ENCODE measurements at places on chromosomes 11 and 22.
A peak's percentile ranks its signal among the peaks of the same experiment; 100 is the strongest.

- no peak for DNase-seq
These were observed at the start of gene TTLL12 for GRCh38 chr22:43186272-43187170. Gene TTLL12, minus strand, starts transcription at chr22:43187134. Its CDS starts 65 bp downstream, at chr22:43187069.

DNA sequence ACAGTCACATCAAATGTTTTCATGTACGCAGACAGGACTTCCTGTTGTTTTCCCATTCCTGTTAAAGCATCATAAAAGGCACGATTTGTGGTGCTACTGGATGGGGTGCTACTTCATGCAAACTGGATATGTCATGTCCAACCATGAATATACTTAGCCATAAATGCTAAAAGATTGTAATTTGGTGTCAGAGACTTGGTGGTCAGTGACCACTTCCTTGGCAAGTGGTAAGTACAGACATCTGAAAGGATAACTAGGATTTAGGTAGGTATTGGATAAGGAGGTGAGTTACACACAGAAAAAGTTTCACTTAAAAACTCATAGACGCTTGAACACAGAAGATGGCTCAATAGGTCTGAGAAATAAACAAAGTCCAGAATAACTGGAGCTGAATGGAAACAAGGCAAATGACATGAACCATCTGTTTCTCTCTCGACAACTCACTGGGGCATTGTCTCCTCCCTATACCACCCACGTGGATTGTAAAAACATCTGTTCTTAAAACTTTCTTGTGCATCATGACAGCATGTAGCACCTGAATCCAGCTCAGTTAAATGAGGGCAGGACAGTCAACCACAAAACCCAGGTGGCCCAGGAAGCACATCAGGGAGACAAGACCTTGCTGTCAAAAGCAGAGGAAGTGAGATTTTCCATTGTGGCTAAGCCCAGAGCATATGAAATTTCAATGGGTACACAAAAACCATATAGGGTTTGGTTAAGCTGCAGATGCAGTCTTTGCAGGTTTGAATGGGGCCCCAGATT lies 22.1 kb upstream of the IGLL5 start:
- no peak for DNase-seq

DNA sequence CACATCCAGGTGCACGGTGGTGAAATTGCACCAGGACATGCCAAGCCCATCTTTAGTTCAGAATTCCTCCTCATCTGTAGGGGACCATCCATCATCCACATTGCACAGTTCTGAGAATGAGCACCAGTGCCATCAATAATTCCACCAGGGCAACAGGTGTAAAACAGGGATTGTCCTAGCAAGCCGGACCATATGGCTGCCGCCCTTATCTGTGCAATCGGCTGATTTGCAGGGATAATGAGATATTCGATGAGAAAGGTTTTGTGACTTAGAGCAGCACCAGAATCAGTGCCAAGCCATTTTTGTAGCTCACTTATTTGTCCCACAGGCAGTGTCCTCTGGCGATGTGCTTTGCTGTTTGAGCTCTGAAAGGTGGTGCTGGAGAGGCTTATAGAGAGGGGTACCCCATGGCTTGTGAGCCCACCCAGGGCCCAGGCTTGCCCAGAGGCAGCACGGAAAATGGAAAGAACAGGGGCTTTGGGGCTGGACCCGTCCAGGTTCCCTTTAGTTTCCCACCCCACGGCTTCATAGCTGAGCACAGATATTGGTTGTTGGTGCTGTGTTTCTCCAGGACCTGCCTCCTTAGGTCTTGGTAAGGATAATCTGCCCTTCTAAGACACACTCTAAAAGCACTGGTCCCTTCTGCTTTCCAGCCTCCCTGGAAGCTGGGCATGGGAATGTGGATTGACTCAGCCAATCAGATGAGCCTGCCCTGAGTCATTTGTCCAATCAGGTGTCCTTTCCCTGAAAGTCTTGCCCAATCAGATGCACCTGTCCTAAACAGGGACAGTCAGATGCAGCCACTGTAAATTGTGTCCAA lies 84.0 kb upstream of the SHANK2 start:
- no peak for DNase-seq

GRCh38 chr11:131463649-131464425 lies 93.4 kb downstream of the NTM start:
- no peak for DNase-seq

GRCh38 chr11:60281485-60281884 lies 1.0 kb downstream of the MS4A4A start:
- no peak for DNase-seq

- no peak for DNase-seq
These were observed 8.8 kb downstream of the ASCL2 start for GRCh38 chr11:2261436-2262230.

- DNase-seq: no peak
These were observed 11.1 kb upstream of the C11orf24 start for GRCh38 chr11:68282861-68283230.

- DNase-seq: peak; percentile 89
These were observed 98.9 kb upstream of the SLC5A12 start for GRCh38 chr11:26820739-26821138.

DNA sequence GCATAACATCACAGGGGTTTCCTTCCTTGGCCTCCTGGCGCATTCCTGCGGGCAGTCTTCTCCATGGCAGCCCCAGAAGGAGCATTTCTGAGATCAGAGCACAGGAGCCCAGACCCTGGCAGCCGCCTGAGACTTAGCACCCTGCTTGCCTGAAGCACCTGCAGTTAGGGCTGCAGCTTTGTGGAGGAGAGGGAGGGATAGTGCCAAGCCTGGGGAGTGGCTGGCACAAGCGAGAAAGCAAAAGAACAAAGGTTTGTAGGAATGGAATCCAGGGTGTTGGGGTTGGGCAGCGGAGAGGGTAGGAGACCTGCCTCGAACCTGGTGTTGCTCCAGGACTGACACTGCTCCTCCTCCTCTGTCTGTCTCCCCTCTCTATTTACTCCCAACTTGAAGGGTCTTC lies 66.9 kb downstream of the SCN3B start:
- DNase-seq: no peak

- no peak for DNase-seq
These were observed 92.5 kb downstream of the BCR start for GRCh38 chr22:23272834-23273233.

- no peak for DNase-seq
These were observed 72.1 kb downstream of the MED15 start for GRCh38 chr22:20579273-20580120.

GRCh38 chr11:9089061-9089460 lies 2.3 kb downstream of the SCUBE2 start:
- DNase-seq: no peak

DNA sequence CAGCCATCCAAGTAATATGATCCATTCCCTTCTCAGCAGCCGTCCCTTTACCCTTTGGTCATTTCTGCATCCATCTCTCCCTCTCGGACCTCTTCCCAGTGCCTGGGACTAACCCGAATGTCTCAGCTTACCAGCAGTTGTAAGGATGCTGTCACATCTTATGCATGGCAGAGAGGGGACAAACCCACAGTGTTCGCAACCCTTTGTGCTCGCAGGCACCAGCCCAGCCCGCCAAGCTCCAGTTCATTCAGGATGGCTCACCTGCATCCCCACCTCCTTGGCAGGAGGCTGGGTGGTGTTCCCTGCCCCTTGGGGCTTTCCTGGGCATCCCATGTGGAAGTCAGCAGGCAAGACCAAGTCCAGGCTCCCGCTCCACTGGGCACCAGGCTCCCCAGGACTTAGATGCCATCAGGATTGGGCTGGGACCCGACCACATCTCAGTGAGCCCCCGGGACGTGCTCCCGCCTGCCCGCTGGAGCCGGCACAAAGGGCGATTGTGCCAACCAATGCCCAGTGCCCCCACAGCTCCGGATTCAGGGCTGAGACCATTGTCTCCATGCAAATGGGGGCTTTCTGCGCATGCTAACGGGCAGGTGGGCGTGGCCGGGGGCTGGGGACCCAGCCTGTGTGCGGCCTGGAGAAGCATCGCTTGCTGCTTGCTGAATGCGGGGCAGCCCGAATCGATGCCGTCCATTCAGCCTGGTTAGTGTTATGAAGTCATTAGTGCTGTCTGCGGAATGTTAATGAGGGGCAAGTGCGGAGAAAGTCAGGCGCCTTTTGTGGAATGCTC lies 108.6 kb downstream of the KCNQ1OT1 start:
- DNase-seq: no peak

DNA sequence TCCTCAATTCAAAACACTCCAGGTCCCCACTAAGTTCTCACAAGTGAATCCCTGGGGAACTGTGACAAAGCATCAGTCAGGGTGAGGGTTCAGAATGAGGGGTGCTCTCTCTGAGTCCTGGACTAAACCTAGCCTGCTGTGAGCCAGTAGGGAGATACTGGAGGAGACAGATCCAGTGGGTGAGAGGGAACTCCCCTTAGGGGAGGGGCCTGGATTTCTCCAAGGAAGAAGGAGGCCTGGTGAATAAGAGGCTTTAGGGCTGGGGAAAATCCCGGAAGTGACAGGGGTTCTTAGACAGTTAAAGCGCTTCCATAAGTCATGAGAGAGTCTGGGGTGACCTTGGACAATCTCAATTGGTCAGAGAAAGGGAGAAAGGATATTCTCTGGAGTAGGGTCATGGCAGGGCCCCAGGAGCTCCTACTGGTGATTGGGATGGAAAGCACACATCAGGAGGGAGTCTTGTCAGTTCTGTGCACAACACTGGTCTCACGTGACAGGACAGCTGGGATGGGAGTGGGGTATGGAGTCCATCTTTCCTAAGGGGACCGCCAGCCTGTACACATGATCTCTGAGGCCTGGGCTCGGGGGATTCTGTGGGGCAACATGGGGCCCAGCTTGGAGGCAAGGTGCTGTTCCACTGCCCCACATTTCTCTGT lies 1.5 kb downstream of the TBC1D10A start:
- DNase-seq: peak; percentile 50

DNA sequence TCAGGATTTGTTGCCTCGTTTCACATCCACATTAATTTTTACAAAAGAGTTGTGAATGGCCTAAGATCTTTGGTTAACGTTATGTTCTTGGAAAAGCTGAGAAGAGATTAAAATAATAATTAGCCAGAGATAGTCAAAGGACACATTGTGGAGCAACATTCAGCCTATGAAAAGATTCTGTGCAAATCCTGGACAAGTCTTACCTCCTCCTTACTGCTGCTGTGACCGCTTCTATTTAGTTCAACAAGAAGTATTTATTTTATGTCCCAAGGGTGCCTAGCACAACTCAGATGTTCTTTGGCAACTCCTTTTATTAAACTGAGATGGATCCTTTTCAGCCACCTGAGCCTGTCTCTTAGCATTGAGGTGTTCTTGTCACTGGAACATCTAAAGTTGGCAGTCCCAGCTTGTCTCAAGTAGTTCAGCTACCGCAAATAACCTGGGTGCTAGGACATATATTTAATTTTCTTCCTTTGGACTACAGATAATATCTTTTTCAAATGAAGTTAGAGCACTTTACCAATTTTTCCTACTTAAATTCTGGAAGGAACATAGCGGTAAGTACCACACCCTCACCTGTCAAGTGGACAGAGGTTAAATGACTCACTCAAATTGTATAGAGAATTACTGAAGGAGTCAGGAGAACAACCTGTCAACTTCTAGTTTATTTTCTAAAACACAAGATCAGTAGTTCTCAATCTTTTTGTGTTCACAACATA lies 80.5 kb upstream of the CHRM4 start:
- DNase-seq: no peak

GRCh38 chr11:5071799-5072198 lies 2.4 kb downstream of the OR52E1 start:
- no peak for DNase-seq

DNA sequence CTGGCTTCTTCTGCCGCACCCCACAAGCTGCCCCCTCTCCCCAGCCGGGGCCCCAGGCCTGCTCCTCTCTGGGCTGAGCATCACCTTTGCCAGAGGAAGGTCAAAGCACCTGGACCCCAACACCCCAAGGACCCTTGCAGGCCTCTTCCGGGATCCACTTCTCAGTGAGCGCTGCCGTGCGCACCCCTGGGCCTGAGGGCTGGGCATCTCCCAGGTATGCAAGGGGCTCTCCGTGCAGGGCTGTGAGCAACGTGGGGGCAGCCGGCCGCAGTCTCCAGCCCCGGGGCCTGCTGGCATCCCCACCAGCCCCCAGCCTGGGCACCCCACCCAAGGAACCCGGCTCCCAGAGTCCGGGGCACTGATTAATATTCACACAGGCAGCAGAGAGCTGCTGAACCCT lies 64.0 kb downstream of the BRD1 start:
- no peak for DNase-seq

DNA sequence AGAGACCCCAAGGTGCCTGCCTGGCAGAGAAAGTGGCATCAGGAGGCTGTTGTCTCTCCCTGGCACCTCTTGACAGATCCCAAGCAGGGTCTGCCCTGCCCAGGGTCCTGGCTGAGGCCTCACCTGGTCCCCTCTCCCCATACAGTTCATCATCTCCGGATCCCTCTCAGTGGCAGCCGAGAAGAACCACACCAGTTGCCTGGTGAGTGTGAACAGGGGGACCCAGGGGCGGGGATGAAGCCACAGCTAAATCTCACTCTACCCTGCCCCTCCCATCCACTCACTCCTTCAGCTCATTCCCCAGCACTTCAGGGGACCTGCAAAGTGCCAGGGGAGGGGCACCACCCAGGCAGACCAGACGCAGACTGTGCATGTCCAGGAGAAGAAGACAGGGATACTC lies 14.0 kb upstream of the MS4A10 start:
- DNase-seq: no peak

DNA sequence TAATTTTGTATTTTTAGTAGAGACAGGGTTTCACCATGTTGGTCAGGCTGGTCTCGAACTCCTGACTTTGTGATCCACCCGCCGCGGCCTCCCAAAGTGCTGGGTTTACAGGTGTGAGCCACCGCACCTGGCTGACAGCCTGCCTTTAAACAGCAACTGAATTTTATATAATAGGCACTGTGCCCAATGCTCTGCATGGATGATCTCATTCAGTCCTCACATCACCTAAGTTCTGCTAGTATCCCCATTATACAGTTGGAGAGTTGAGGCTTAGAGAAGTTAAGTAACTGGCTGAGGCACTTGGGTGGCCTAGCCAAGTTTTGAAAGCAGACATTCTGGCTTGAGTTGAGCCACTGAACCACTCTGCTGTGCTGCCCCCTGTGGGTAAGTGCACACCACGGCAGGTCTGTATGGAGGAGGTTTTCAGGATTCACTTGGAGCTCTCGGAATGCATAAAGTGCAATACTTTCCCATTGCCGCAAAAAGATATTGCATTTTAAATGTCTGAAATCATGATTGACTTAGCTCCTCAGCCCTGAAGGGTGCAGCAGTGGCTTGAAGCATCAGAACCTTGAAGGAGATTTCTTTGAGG lies 112.4 kb downstream of the LDLRAD3 start:
- DNase-seq: no peak

GRCh38 chr11:70270877-70271648 lies 573 bp downstream of the PPFIA1 start:
- peak; percentile 9 for DNase-seq
